ENCODE measurements at places on chromosomes 1 and 21. TPM values are rescaled to one million over a fixed set of nuclear protein-coding genes. Genes with fewer than 3 reads are reported as not detected.

TMEM240 gene
- total RNA-seq = 0.43 TPM

PDC gene
- total RNA-seq = not detected

CDC42BPA gene
- total RNA-seq = 12.5 TPM

NLRP3 gene
- total RNA-seq = not detected

IFI44L gene
- total RNA-seq = 0.10 TPM
